Fibroblast of mammary gland (primary cell): ENCODE measurements at places on chromosomes 7 and 10.

GRCh38 chr7:2523461-2523936, 3.9 kb downstream of the LFNG start:
- DNase-seq: no peak

DNA sequence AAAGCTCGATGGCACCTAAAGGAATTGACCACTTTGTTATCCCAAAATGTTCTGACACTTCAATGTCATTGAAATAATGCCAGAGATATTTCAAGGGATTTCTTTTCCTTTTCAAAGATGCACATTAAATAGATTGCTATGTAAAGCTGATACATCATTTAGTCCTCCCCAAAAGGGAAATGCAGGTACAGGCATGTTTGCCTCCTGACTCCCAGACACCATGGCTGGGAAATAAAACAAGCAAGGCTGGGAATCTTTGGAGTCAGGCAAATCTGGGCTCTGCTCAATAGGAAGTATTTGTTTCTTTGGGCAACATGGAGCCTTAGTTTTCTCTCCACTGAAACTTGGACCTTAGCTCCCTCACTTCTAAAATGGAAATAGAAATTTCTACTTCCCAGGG, 230.8 kb upstream of the LRRTM3 start:
- DNase-seq: no peak

GRCh38 chr10:23692736-23693135, 253.9 kb downstream of the OTUD1 start:
- DNase-seq: no peak

- DNase-seq: peak; percentile 99
Measured at GRCh38 chr10:6778992-6779701, 199.1 kb upstream of the PRKCQ start.

- DNase-seq: peak; percentile 73
Measured at GRCh38 chr10:43362191-43362839, 9.1 kb upstream of the FXYD4 start.

DNA sequence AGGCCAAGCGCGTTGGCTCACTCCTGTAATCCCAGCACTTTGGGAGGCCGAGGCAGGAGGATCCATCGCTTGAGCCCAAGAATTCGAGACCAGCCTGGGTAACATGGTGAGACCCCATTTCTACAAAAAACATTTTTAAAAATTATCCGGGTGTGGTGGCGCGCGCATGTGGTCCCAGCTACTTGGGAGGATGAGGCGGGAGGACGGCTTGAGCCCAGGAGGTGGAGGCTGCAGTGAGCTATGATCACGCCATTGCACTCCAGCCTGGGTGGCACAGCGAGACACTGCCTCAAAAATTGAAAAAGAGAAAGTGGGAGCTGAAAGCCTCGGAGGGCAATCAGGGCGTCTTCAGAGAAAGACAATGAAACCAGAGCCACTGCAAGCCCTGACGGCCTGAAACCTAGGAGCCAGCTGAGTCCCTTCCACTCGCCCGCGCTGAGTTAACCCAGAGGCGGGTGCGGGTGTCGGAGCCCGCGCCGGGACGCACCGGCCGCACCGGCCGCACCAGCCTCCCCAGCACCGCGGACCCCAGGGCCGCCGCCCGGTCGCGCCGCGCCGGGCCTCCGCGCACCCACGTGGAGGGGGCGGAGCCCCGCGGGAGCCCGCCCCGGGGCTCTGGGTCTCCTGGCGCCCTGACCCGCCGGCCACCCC, 22.4 kb downstream of the ZFAND2A start:
- DNase-seq: no peak

DNA sequence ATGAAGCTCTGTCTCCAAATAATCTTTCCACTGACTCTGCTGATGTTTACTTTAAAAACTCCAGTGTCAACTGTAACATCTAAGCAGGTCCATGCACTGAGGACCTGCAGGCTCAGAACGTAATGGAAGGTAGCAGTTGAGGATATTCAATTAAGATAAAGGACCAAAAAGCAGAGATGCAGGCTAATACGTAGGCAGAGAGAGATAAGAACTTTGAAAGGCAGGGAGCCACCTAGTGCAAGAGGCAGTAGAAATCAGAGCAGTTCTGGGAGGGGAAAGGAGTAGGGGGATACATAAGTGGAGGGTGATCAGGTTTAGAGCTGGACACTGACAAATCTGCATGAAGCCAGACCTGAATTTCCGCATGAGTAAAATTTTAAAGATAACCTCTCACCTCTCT, 114.5 kb upstream of the POM121L12 start:
- DNase-seq: no peak

DNA sequence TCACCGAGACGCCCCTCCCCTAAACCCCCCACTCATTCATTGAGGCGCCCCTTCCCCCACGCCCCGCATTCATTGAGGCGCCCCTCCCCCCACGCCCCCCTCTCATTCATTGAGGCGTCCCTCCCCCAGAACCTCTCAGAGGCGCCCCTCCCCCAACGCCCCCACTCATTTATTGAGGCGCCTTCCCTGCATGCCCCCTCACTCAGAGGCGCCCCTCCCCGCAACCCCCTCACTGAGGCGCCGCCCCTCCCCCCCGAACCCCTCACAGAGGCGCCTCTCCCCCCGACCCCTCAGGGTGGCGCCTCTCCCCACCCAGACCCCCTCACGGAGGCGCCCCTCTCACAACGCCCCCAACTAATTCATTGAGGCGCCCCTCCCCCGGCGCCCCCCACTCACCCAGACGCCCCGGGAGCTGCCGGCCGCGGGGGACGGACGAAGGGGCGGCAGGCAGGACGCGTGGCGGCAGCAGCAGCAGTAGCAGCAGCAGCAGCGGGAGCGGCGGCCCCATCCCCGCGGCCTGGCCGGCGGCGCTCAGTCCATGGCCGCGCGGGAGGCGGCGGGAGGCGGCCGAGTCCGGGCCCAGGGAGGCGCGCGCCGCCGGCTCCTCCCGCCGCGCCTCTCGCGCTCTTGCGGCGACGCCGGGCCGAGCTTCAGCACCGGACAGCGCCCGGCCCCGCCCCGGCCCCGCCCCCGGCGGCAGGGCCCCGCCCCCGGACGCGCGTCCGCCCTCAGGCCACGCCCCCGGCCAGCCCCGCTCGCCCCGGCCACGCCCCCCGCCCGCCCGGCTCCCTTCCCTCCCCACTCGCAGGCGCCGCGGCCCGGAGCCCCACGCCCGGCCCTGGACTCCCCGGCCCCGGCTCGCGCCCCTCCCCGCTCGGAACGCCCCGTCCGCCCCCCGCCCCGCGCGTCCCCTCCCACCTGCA, at the start of gene PTPRN2:
PTPRN2 (minus strand) TSS at position 662 of the 923 bp plus-strand sequence.
- peak; percentile 28 for DNase-seq

GRCh38 chr7:67636348-67637022, 639.9 kb downstream of the TYW1 start:
- DNase-seq: no peak

DNA sequence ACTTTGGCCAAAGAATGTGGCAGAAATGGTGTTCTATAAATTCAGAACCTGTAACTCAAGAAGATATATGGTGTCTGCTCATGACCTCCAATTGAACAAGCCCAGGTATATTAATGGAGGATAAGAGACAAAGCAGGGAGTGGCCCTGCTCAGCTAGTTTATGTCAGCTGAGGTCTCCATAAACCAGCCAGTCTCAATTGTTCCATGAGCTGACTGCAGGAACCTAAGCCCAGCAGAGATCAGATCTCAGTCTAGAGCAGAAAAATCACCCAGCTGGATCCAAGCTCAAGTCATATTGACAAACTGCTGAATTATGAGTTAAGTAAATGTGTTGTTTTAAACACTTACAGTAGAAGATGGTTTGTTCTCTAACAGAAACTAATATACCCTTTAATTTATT, 105.5 kb upstream of the SGCE start:
- DNase-seq: no peak

DNA sequence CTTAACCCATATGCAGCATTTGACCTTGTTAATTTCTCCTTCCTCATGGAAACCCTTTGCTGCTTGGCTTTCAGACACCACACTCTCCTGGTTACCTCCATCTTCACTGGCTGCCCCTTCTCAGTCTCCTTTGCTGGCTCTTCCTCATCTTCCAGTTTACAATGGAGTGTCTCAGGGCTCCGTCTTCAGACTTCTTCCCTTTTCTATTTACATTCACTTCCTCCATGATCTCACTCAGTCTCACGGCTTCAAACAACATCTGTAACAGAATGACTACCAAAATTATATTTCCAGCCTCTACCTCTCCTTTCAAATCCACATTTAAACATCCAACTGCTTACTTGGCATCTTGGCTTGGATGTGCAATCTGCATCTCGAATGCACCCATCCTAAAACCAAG, 140.4 kb downstream of the DKK1 start:
- no peak for DNase-seq

- DNase-seq: no peak
Measured at GRCh38 chr10:31918671-31919409, 9.8 kb downstream of the ARHGAP12 start.

DNA sequence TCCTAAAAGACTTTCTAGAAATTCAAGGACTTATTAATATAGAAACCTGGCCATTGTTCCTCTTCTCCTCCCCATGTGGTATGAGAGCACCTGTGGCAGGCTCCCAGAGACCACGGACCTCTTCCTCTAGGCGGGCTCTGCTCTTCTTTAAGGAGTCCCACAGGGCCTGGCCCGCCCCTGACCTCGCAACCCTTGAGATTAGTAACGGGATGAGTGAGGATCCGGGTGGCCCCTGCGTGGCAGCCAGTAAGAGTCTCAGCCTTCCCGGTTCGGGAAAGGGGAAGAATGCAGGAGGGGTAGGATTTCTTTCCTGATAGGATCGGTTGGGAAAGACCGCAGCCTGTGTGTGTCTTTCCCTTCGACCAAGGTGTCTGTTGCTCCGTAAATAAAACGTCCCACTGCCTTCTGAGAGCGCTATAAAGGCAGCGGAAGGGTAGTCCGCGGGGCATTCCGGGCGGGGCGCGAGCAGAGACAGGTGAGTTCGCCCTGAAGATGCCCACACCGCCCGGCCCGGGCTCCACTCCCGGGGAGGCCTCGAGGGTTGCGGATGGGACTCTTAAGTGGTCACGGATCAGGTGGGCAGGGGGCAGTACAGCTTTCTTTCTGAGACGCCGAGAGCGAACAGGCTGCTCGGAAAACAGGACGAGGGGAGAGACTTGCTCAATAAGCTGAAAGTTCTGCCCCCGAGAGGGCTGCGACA, at the start of gene SLC26A4:
SLC26A4 (plus strand) TSS at position 448 of the 700 bp plus-strand sequence. CDS start 814 bp downstream, outside the sequence.
- DNase-seq: no peak

GRCh38 chr7:138226001-138226476, 149.8 kb downstream of the AKR1D1 start:
- DNase-seq: no peak

DNA sequence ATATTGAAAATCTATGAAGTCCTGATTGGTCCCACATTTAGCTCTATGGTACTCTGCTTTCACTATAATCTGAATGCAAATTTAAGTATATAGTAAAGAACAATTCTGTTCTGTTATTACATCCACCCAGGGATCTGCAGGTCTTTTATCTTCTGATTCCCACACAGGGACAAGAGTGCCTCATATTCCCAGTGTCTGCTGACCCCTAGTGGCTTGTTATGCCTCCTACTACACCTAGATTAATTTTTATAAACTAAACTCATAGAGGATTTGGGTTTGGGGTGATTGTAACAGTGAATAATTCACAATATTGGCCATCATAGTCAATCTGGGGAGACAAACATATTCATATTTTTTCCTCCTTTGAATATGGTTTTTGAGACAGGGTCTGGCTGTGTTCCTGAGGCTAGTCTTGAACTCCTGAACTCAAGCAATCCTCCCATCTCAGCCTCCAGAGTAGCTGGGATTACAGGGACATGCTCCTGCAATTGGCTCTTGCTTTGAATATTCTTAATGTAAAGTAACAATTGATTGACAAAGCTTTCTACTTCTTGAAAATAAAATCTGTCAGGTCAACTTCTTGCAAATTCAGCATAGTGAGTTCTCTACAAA, 282.1 kb downstream of the KCND2 start:
- peak; percentile 76 for DNase-seq

DNA sequence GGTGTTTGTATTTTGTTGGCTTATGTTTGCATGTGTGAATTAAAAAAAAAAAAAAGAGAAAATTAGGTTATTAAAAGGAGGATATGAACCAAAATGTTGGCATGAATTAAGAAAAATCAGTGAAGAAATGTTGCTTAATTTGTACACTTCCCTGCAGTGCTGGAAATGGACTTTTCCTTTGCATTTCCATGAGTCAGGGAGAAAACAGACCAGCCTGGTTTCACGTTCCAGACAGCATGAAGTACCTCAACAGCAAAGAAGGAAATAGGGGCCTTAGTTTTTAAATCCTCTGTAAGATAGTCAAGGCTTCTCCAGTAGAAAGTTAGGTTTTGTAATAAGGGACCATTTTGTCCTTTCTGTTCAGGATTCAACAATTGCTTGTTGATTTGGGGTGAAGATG, 159.7 kb downstream of the CELF2 start:
- no peak for DNase-seq

- no peak for DNase-seq
Measured at GRCh38 chr10:63071145-63071544, 62.0 kb upstream of the NRBF2 start.

DNA sequence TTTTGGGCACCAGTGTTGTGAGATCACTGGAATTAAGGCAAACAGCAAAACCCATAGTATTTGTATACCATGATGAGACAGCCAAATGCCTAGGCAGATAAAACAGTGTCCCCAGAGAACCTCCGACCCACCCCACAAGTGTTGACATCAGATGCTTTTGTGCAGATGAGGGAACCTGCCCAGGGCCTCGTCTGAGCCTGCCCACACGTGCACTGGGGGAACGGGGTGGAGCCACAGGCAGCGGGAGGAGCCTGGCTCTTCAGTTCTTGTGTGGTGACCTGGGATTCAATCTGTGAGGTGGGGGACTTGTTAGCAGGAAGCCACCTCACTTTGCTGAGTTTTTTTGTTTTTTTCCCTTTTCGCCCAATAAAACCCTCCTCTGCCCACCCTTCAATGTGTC, 33.4 kb upstream of the OPTN start:
- no peak for DNase-seq

DNA sequence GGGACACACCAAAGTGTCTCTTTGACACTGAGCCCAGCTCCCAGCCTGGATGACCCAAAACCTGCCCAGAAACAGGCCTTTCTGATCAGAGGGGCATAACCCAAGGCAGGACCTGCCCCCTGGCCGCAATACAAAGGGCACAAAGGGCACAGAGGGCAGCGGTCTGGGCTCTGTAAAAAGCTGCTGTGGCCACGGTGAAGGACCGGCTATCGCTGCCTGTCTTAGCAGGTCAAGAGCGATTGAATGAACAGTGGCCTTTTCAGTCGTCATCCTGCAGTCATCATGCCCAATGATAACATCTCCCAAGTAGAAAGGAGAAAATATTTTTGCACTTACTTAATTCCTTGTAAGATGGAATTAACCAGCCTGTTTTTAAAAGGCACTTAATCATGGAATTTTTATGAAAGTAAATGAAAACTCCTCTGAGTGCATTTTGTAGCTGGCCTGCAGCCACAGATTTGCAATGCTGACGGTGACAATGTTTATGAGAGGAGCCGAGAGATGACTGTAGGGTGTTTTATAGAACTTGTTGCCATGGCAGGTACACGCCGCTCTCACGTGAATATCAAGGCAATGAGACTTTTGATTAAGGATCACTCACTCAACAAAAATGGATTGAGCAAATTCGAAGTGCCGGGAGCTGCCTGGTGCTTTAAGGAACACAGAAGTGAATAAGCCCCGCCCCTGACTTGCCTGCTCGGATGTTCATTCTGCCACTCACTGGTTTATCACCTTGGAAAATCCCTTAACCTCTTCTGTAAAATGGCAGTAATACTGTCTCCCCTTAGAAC, 47.3 kb upstream of the BHLHA15 start:
- no peak for DNase-seq

- DNase-seq: peak; percentile 100
Measured at GRCh38 chr7:137978464-137979237, 23.2 kb downstream of the CREB3L2 start.

- DNase-seq: no peak
Measured at GRCh38 chr10:69780077-69780476, 21.6 kb upstream of the COL13A1 start.
